Ecto neural progenitor cell (in vitro differentiated cells): ENCODE measurements at places on chromosomes 2 and 18.
A peak's percentile ranks its signal among the peaks of the same experiment; 100 is the strongest.

GRCh38 chr2:182142062-182142461 is 156.4 kb downstream of the PPP1R1C start:
- DNase-seq: no peak

DNA sequence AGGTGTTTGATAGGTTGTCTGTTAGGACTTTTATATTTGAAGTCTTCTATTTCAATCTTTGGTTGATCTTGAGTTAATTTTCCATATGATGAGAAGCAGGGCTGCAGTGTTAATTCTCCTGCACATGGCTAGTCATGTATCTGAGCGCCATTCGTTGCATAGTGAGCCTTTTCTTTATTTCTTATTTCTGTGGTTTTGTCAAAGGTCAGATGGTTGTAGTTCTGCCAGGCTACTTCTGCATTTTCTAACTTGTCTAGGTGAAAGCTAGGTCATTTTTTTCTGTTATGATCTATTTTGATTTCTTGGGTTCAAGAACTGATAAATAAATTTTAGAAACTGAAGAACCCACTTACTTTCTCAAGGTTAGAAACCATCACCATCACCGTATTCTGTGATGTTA is 56.7 kb downstream of the CCDC74A start:
- no peak for DNase-seq

- DNase-seq: no peak
Observed at GRCh38 chr2:104431701-104432121, 422.2 kb upstream of the POU3F3 start.

- no peak for DNase-seq
Observed at GRCh38 chr18:75247611-75248421, 37.2 kb downstream of the TSHZ1 start.

DNA sequence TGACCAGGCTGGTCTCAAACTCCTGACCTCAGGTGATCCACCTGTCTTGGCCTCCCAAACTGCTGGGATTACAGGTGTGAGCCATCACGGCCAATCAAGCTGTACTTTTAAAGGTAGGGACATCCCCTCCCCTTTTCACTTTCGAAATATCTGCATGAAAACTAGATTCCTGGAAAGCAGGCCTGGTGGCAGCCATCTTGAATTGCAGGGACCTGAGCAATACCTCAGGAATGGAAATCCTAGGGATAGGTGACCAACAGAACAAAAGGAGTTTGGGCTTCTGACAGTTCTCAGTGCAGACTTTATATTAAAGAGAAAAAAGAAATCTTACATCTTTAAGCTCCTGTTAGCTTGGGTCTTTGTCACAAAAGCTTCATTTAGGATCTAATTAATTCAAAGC is 62.6 kb downstream of the KLF7 start:
- no peak for DNase-seq

- DNase-seq: no peak
Observed at GRCh38 chr2:45191976-45192375, 182.7 kb upstream of the SIX2 start.

- no peak for DNase-seq
Observed at GRCh38 chr18:8586941-8587340, 22.3 kb upstream of the RAB12 start.

DNA sequence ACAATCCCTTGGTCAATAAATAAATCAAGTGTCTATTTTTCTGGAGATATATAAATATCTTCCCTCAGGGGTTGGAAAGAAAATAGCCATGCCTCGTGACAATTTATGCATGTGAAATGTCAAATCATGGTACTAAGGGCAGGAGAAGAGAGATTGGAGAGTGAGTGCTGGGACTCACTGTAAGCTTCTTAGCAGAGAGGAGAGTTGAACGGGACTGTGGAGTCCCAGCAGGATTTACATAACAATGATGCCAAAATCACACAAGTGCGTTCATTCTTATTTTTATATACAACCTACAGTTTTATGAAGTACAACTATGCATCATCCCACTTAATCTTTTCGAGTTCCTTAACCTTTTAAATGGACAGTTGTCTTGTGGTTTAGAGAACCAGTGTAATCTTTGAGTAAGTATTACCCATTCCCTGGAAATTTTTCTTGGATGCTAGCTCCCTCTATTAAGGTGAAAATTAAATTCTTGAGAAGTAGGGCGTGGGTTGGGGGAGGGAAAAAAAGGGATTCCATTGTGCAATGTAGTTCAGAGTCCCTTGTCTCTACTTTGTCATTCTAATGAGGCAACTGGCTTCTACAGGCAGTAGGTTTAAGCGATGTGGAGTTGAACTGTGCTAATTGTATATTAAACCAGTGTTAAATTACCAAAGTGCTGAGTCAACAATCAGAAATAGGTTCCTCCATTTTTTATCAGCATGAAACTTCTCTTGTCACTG is 143.6 kb upstream of the EPHA4 start:
- no peak for DNase-seq

DNA sequence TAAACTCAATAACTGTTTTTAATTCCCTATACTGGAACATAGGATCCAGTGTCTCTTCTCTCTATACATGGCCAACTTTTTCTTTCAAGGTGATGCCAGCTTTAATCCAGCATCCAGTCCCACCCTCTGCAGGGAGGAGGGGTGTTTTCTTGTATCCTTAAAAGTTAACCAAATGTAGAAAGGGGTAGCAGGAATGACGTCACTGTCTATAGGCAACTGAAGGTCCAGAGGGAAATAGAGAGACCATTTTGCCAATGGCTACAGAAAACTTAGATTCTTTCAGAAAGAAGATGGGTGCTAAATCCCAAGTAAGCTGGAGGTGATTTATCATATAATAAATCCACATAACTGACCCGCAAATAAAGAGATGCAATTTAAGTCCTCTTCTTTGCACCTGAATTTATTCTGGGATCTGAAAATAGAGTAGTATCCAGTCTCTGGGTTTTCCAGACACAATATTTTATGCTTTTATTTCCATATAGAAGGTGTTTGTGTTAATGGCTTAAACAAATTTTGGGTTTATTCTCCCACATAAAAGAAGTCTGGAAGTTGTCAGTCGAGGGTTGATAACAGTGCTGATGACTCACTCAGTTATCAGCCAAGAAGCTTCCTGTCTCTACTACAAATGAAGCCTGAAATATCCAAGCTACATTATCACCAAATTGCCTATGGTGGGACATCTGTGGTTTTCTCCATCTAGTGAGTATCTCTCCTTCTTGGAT is 5.7 kb upstream of the DNER start:
- DNase-seq: no peak

DNA sequence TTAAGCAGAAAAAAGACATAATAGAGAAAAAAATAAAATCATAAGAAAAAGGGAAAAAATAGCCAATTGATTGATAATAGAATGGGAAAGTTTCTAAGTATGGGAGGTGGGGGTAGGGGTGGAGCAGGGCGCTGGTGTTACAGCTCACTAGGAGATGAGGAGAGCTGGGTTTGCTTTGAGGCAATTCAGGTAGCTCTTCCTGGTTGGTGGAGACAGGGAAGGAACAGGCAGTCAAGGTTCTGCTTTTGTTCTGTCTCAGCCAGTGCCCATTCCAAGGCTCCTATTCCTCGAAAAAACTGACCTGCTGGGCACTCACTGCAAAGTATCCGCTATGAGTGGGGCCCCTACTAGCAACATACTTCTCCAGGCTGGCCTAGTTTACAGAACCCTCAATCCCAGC is 1.7 kb upstream of the CNNM4 start:
- no peak for DNase-seq

GRCh38 chr2:214477305-214477704 is 66.5 kb downstream of the VWC2L start:
- no peak for DNase-seq

DNA sequence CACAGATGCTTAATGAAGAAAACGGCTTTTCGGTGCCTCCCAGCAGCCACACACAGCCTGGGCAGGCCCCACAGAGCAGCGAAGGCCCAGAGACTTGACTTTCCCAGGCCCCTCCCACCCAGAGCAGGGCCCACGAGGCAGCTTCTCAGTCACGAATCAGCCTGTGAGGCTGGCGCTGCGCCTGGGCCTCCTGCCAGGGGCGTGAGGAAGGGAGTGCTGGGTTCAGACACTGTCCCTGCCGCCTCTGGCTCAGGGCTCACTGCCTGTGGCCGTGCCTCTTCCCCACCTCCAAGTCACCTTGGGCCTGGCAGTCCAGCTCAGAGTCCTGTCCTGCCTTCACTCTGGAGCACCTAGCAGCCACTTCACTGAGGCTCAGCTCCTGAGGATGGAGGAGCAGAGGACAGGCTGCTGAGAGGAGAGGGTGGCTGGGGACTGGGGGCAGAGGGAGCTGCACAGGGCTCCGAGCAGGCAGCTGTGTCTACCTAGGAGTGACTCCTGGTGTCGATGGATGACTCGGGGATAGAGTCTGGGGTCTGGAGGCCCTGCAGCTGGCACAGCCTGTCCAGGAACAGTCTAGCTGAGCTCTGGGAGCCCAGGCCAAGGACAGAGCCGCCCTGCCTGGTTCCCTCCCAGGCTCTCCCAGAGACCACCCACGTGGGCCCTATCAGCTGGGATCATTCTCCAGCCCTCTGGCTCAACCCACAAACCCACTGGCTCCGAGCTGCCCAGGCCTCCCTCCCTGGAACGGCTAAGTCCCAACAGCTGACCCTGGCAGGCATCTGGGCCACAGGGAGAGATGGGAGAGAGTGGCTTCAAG is 36.4 kb upstream of the FOSL2 start:
- no peak for DNase-seq

DNA sequence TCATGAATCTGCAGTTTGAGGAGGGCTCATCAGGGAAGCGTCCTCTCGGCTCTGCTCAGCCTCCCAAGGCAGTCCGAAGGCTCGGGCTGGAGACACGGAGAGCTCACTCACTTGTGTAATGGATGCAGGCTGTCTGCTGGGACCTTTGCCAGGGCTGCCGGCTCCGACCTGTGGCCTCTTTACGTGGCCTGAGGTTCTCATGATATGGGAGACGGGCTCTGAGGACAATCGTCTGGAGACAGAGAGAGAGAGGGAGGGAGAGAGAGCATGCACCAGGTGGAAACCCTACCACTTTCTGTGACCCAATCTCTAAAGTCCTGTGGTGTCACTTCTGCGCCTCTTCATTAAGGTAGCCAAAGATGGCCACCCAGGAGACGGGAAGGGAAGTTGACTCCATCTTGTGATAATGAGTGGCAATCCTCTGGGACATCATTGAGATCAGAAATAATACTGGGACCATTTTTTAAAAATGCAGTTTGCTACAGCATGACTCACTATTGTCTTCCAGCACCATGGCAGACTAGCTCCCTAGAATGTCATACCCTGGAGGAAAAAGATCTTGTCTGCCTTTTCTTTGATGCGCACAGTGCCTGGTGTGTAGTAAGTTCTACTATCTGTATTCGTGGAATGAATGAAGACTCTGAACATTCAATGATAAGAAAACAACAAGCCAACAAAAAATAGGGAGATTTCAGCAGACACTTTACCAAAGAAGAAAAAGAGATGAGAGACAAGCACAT is 60.2 kb downstream of the CD8B2 start:
- no peak for DNase-seq

DNA sequence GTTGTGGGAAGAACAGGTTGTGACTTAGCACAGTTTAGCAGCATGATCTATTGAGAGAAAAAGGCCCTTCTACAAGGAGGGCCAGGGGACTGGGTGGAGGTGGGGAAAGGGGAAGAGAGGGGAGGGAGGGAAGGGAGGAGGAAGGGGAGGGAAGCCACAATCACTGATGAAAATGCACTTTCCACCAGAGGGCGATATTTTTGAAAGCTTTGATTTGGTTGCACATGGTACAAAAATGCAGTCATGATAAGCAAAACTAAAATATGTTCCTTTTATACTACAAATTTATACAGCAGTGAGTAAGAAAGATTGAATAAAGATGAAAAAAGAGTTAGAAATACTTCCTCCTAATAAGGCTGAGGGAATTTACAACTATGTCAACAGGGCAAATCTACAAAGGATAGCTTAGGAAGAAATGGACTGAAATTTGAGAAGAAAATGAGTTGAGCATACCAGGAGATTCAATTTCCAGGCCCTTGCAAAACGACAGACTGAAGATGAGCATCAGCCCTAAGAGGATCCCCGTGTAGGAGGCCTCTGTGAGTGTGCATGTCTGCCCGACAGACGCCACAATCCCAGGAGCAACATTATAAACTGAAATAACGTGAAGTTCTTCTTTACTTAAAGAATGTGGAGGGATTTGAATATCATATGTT is 17.2 kb downstream of the SH3YL1 start:
- DNase-seq: no peak

- no peak for DNase-seq
Observed at GRCh38 chr2:85724731-85725181, 29.0 kb upstream of the ATOH8 start.

- DNase-seq: no peak
Observed at GRCh38 chr2:221203125-221203524, 369.0 kb downstream of the EPHA4 start.

DNA sequence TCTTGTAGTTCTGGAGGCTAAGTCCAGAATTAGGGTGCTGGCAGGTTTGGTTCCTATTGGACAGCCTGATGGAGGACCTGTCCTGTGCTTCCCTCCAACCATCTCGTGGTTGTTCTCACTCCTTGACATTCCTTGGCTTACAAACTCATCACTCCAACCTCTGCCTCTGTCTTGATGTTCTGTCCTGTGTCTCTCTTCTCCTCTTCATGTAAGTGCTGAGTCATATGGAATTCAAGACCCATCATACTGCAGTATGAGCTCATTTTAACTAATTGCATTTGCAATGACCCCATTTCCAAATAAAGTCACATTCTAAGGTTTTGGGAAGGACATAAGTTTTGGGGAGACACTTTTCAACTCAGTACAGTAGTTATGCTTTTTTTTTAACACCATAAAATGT is 374.7 kb downstream of the TRIB2 start:
- no peak for DNase-seq

- DNase-seq: peak; percentile 38
Observed at GRCh38 chr2:120431386-120432292, 85.7 kb downstream of the INHBB start.

DNA sequence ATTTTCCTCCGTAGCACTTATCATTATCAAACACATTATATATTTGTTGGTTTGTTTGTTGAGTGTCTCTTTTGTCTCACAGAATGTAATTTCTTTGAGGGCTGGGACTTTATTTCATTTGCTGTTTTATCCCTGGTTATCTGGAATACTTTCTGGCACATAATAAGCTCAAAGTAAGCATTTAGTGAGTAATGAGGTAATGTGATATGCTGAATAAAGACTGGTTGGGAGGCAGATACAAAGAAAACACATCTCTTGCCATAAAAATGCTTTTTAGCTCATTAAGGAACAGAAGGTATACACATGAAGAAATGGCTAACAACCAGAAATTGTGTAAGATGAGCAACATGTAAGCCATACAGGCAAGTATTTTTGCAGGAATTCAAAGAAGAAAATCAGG is 1411.8 kb downstream of the LRP1B start:
- DNase-seq: no peak

GRCh38 chr2:29245742-29246382 is 130.6 kb downstream of the CLIP4 start:
- DNase-seq: no peak

GRCh38 chr2:207444756-207445155 is 85.0 kb upstream of the CREB1 start:
- DNase-seq: no peak

DNA sequence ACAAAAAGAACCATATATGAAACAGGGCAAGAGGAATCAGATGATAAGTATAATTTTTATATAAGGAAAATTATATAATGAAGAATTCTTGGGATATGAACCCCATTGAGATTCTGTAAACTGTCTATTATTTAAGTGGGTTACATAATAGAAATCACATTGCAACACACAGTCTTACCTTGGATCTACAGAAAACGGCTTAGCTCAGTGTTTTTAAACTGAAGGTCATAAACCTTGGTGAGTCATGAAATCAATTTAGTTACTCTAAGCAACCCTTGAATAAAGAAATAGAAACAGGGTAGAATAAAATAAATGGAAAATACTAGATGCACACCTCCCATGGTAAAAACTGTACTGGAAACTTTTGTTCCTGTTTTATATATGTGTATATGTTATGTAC is 50.7 kb downstream of the METTL8 start:
- DNase-seq: no peak

- no peak for DNase-seq
Observed at GRCh38 chr2:45725731-45726130, 74.3 kb downstream of the PRKCE start.
